Prostate gland (tissue), 2 donors: ENCODE measurements at places on chromosomes 3 and 15.

- no peak for DNase-seq
These were observed 2.0 kb downstream of the DVL3 start for GRCh38 chr3:184157206-184157605.

- DNase-seq: no peak
These were observed at the start of gene MDFIC2 for GRCh38 chr3:70312336-70312735. Gene MDFIC2, minus strand, starts transcription at chr3:70312638. Its CDS starts 665 bp downstream, at chr3:70311973.

DNA sequence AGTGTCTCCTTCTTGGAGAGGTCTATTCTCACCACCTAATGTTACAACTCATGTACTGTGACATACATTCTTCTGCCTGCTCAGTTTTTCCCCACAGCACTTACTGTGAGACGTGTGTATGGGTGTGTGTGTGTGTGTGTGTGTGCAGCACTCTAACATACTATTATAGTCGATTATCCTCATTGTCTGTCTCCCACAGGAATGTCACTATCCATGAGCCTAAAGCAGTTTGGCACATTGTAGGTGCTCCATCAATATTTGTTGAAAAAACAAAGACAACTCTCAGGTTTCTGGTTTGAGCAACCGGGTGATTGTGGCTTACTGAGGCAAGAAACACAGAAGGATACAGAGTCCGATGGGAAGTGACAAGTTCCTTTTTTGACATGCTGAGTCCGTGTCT lies 8.6 kb upstream of the ZNF148 start:
- DNase-seq: no peak

DNA sequence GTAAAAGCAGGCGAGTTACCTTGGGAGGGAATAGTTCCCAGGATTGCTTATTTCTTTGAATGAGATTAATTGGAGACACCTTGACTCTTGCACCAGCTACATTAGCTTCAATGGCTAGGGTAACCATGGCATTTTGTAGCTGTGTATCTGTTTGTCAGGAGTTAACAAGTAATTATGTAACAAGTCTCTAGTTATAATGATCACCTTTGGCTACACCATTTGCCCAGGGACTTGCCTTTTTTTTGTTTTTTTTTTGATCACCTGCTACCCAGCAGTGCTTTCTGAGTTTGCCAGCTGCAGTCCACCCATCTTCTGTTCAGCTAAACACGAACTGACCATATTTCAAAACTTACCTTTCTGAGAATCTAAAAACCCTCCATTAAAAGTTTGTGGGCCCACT lies 2.2 kb downstream of the MED12L start:
- DNase-seq: no peak

- DNase-seq: peak; percentile 19
These were observed 47.0 kb downstream of the MTHFS start for GRCh38 chr15:79849789-79850188.
